ENCODE measurements at places on chromosomes 1 and 21.
A peak's percentile ranks its signal among the peaks of the same experiment; 100 is the strongest.

GRCh38 chr21:39314143-39315027 is 953 bp upstream of the BRWD1 start:
- DNase-seq = peak; percentile 34

DNA sequence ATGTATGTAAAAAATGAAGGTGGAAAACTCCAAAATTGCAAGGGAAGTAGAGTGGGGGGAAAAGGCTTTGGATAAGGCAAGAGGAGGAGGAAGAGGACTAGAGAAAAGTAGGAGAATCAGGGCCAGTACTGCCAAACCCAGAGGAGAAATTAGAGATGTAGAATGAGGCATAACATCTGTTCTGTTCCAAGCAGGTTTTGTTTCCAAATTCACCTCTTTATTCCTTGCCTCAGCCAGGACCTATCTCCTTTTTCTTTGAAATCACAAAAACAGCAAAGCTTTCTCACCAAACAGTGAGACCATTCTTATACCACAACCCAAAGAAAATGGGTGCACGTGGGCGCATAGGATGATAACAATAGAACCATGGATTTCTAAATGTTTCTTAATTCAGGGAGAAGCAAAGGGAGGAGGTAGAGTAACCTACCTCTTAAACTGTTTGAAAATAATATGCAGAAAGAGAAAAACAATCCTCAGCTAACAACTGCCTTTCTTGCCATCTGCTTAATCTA is 383.3 kb upstream of the PKN2 start:
- DNase-seq = no peak

- no peak for DNase-seq
Observed at GRCh38 chr1:29620631-29621030, 384.3 kb downstream of the PTPRU start.

- DNase-seq = no peak
Observed at GRCh38 chr1:116492358-116492811, 78.4 kb downstream of the CD58 start.

- DNase-seq = no peak
Observed at GRCh38 chr1:234258071-234258470, 115.2 kb upstream of the COA6 start.

DNA sequence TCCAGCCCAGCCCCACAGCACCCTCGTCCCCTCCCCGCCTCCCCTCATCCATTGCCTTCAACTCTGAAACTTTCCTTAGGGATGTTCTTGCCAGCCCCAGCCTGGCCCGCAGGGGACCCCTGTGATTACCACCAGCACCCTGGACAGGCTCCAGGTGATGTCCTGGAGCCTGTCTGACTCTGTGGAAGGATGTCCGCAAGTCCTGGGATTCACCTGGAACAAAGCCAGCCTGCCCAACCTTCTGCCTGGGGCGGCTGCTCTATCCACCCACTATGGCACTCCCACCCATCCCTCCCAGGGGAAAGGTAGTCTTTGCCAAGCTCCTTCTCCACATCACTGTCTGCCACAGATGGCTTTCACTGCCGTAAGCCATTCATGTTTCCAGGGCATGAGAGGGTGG is 24.4 kb upstream of the PTPRF start:
- no peak for DNase-seq

DNA sequence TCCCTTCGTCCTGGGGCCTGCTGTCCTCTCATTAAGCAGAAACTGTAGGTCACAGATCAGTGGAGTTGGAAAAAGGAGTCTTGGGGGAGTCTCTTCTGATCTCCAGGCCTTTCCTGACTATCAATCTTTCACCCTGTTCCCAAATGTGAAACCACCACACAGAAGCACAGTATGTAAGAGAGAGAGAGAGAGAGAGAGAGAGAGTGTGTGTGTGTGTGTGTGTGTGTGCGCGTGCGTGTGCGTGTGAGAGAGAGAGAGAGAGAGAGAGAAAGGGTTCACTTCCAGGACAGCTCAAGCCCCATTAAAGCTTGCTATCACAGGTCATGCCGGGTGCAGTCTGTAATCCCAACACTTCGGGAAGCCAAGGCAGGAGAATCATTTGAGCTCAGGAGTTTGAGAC is 1.5 kb upstream of the TTC24 start:
- no peak for DNase-seq

GRCh38 chr1:20112279-20113000 is 6.9 kb downstream of the PLA2G2D start:
- no peak for DNase-seq

- no peak for DNase-seq
Observed at GRCh38 chr1:112697781-112698201, 9.1 kb downstream of the RHOC start.

DNA sequence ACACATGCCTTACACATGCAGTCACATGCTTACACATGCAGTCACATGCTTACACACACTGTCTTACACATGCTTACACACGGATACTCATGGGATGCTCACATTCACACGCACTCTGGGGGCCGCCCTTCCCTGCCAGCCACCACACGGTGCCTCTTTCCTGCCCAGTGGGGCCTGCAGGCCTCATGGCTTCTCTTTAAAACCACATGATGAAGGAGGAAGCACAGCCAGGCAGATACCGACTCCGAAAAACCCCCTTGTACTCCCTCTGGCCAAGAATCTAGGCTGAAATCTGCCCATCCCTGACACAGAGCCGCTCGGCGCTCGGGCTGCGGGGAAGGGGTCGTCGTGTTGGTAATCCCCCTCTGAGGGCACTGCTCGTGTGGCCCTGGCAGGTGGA is 113.0 kb downstream of the PRDM16 start:
- no peak for DNase-seq

GRCh38 chr1:87402241-87403002 is 73.7 kb downstream of the LMO4 start:
- no peak for DNase-seq

GRCh38 chr1:91650764-91651163 is 150.1 kb downstream of the CDC7 start:
- DNase-seq = no peak

DNA sequence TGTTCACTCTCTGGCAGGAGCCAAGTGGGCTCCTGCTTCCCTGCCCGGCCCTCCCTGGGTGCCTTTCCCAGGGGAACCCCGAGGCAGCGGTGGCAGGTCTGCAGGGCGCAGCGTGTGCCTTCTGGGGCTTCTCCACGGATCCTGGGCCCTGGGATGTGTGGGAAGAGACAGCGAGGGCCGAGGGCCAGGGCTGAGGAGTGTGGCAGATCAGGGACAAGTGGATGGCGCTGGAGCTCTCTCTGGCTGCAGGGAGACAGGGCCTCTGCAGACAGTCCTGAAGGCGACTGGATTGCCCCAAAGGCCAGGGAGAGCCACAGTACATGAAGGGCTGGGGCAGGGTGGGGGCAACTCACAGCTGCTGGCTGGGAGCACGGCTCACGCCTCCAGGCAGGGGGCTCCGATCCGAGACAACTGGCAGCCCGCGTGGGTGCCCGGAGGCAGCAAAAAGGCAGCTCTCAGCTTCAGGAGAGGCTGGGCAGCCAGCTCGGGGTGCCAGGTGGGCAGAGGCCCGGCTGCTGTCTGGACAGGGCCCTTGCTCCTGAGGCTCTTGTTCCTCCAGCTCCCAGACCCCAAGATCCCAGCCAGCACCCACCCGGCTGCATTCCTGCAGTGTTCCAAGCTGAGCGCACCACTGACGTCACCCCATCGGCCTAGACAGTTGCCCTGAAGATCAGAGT is 16.0 kb downstream of the MORN1 start:
- DNase-seq = no peak

- no peak for DNase-seq
Observed at GRCh38 chr1:210272666-210273065, 40.1 kb downstream of the SERTAD4 start.

DNA sequence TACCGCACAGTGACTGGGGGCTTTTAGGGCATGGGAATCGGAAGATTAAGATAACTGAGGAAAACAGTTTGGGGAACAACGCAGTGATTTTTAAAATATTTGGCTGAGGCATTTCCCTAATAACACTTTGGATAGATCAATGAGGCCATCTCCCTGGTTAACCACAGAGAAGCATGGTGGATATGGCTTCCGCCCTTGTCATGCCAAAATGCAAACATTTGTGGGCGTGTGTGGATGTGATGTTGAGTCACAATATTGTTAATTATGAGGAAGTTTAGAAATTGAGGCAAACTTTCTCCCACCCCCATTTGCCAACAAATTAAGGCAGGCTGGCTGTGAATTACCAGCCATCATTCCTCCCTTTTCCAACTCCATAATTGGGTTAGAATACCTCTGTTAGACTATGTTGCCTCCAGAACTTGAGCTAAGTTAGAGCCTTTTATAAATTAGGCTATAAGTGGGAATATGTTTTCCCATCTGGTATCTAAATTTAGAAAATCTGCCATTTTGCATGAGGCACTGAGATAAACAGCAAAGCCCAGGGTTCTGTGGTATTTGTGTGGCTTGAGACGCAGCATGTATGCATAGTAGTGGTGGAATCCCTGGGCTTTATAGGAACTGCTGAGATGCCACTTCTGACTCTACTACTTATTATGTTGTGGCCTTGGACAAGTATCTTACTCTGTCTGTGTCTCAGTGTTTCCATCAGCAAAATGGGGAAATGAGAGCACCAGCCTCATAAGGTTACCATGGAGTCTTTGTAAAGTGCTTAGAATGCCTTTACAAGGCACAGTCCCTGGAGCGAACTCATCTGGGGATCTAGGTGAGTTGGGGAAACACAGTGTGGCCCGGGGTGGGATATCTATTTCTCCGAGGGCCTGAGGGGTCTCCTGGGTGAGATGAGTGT is 154.6 kb downstream of the C1orf94 start:
- no peak for DNase-seq

- no peak for DNase-seq
Observed at GRCh38 chr1:240114222-240114621, 22.5 kb downstream of the FMN2 start.

- DNase-seq = no peak
Observed at GRCh38 chr1:25107643-25108010, 124.7 kb downstream of the SYF2 start.

- no peak for DNase-seq
Observed at GRCh38 chr1:204663644-204664383, 21.7 kb downstream of the LRRN2 start.

- DNase-seq = no peak
Observed at GRCh38 chr1:188594542-188595235, 1765.9 kb downstream of the PLA2G4A start.

DNA sequence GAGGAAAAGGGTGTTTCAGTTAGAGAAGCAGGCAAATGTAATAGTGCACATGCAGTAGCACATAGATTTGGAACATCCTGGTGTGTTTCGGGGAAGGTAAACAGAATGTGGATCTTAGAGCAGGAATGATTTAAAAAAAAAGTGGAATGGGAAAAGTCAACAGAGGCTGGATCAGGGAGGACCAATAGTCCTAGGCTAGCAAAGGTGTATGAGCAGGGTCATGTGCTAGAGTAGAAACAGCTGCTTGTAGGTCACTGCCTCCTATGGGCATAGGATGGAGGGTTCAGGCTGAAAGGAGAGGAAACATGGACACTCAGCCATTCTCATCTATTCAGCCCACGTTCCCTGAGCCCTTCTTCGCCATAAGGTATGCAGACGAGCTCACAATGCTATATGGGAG is 3.7 kb upstream of the KPNA6 start:
- DNase-seq = no peak

GRCh38 chr1:178961331-178961730 is 64.4 kb upstream of the FAM20B start:
- DNase-seq = no peak

- no peak for DNase-seq
Observed at GRCh38 chr21:45899317-45900033, 82.1 kb upstream of the COL6A1 start.

DNA sequence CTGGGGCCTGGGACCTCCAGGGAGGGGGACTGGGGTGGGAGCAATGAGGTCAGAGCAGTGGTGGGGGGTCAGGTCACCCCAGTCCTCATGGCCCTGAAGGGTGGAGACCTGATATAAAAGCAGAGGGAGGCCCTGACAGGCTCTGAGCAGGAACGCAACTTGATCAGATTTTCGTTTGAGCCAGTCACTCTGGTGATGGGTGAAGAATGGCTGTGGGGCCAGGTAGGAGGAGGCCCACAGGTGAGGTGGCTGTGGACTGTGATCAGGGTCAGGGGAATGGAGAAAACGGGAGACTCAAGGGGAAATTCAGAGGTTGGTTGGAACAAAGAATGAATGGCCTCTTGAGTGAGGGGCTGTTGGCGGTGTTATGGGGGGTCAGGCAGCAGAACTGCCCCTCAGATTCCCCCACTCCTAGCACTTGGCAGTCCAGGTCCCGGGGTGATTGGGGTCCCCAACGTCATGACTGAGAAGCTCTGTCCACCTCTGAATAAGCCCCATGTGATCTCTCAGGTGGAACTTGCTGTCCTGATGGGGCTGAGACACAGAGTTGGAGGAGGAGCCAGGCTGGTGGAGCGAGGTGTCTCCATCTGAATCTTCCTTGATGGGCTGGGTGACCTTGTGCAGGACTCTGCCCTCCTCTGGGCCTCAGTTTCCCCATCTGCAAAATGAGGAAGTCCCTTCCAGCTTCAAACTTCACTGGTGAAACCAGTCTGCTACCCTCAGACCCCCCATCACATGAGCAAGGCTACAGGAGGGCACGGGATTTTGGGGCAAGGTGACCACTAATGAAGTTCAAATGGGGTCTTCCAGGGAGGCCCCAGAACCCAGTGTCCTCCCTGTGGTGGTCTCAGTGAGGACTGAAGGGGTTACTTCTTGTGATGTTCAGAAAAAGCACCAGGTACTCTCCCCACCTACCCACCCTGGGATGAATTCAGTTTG is 683.0 kb downstream of the MATN1 start:
- DNase-seq = no peak

DNA sequence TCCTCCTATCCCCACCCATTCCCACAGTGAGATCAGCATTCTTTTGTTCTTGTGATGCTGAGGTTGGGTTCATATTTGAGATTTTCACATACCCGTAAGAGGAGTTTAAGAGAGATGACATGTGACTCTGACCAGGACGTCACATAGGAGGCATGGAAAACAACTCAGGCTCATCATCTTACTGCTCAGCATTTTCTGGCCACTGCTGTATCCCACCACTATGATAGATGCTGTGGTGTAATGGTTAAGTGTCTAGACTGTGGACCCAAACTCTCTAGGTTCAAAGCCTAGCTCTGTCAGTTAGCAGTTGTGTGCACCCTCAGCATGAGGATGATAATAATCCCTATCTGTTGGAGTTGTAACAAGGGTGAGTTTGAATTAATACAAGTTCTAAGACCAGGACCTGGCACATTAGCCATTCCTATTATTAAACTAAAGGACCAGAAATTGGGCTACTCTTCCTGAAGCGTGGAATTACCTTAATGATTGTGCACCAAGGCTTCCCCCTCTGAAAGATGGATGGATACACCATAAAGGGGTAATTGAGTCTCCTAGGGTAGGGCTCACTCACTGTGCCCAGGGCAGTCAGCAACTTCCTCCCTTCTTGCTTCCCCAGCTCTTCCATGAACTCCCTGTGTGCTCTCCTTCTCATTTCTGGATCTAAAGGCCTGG is 40.9 kb downstream of the LGR6 start:
- DNase-seq = no peak

GRCh38 chr1:37940299-37940947 is 6.4 kb downstream of the INPP5B start:
- no peak for DNase-seq

GRCh38 chr21:35149698-35150097 is 100.6 kb upstream of the RUNX1 start:
- DNase-seq = no peak

- DNase-seq = peak; percentile 79
Observed at GRCh38 chr1:227728059-227728891, 6.8 kb downstream of the JMJD4 start.

All from CD4-positive, alpha-beta T cell treated with Interleukin-6 at 100 ng/mL for 8 hours (primary cell).